ENCODE measurements at places on chromosomes 1 and 21.

DNA sequence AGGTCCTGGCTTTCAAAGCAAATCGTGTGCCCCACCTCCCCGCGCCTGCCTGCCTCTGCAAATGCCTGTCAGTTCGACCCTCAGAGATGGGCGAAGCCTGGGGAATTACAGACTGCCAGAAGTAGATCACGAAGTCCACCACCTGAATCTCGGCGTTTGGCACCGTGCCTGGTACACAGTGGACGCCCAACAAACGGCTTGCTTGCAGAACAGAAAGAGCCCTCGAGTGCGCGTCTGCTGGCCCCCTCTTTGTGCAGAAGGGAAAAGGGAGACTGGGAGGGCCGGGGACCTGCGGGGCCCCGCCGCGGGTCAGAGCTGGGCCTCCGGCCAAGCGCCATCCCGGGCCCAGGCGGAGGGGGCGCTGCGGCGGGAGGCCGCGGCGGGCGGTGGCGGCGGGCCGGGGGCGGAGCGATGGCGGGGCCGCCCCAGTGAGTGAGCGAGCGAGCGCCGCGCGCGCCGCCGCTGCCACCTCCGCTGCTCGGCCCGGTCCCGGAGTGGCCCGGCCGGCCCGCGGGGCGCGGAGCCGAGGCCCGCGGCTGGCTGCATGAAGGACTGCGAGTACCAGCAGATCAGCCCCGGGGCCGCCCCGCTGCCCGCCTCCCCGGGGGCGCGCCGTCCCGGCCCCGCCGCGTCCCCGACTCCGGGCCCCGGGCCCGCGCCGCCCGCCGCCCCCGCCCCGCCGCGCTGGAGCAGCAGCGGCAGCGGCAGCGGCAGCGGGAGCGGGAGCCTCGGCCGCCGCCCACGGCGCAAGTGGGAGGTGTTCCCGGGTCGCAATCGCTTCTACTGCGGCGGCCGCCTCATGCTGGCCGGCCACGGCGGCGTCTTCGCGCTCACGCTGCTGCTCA lies at the start of gene ZDHHC18:
ZDHHC18 (plus strand) TSS at position 428 of the 845 bp plus-strand sequence; CDS start at position 545, 117 bp downstream.
- DNase-seq: peak; percentile 64

DNA sequence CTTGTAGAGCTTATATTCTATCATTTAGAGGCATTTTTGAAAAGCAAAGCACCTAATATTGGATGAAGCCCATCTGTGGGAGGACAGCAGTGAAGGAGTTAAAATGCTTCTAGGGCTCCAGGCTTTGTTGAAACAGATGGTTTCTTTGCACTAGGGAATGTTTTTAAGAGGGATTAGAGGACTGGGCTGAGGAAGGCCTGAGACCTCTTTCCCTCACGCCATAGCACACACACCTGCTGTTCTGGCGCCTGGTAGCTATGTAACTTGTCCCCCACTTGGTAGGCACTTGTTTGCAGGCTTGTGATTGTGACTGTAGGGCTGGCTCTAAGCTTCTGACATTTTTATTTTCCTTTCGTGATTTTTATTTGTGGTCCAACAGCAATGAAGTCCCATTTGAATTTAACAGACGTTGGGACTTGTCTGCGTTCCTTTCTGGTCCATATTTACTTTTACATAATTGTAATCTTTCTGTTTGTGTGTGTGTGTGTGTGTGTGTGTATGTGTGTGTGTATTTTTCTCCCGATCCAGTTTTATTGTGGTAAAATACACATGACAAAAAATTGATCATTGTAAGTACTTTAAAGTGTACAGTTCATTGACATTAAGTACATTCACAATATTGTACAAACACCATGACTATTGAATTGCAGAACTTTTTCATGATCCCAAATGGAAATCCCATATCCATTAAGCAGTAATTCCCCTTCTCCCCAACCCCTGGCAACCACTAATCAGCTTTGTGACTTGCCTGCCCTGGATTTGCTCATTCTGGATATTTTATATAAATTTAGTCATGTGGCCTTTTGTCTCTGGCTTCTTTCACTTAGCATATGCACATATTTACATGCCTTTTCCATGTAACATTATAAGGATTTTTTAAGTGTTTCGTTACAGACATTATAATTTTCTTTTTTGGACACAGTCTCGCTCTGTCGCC lies 33.5 kb upstream of the MACF1 start:
- no peak for DNase-seq

DNA sequence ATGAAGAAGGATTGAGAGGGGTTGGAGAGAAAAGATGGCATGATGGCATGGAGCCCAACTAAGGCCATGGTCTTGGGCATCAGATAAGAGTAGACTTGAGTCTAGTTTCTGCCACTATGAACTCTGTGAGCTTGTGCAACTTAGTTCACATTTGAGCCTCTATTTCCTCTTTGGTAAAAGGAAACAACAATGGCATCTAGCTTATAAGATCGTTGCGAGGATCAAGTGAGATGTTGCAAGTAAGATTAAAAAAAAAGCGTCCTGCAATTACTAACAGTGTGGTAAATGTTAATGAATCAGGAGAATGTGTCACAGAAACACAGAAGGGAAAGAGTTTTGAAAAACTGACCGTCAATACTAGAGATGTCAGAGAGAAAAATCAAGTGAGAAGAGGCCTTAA lies 202.9 kb upstream of the FGGY start:
- no peak for DNase-seq

GRCh38 chr1:184298440-184299405 lies 88.1 kb upstream of the C1orf21 start:
- no peak for DNase-seq
